ENCODE measurements at places on chromosomes 4 and X. TPM values are rescaled to one million over a fixed set of nuclear protein-coding genes. Genes with fewer than 3 reads are reported as not detected.

Gene C4orf51
- not detected for total RNA-seq

Gene EFHC2
- 0.37 TPM for total RNA-seq

Gene MTNR1A
- not detected for total RNA-seq

Gene MAGEB1
- total RNA-seq: not detected

Gene SPANXA1
- total RNA-seq: not detected

All from subcutaneous preadipocyte (primary cell).